Cerebellar nuclear complex (tissue), 1 donor: ENCODE measurements at places on chromosomes 7 and 10.

- no peak for DNase-seq
Observed at GRCh38 chr7:100433276-100433591, 3.1 kb downstream of the PPP1R35 start.

DNA sequence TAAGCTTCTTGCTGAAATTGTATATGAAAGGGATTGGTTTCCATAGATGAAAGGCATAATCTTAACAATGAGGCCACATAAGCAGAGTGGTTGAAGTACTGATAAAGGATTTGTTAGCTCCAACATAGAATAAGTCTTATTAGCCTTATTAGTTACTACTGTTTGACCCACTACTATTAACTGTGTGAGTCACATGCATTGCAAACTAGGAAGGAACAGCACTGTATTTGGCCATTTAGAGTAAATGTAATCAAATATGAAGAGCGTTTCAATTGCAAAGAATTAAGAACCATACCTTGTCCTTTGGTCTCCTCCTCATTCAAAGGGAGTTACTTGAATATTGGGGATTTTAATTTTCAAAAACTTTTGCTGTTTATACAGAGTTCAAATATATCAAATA lies 428.9 kb downstream of the MDFIC start:
- DNase-seq = no peak

GRCh38 chr7:98913612-98914011 lies 35.3 kb downstream of the TRRAP start:
- DNase-seq = no peak

GRCh38 chr10:68419376-68419775 lies 12.3 kb upstream of the RUFY2 start:
- DNase-seq = no peak

DNA sequence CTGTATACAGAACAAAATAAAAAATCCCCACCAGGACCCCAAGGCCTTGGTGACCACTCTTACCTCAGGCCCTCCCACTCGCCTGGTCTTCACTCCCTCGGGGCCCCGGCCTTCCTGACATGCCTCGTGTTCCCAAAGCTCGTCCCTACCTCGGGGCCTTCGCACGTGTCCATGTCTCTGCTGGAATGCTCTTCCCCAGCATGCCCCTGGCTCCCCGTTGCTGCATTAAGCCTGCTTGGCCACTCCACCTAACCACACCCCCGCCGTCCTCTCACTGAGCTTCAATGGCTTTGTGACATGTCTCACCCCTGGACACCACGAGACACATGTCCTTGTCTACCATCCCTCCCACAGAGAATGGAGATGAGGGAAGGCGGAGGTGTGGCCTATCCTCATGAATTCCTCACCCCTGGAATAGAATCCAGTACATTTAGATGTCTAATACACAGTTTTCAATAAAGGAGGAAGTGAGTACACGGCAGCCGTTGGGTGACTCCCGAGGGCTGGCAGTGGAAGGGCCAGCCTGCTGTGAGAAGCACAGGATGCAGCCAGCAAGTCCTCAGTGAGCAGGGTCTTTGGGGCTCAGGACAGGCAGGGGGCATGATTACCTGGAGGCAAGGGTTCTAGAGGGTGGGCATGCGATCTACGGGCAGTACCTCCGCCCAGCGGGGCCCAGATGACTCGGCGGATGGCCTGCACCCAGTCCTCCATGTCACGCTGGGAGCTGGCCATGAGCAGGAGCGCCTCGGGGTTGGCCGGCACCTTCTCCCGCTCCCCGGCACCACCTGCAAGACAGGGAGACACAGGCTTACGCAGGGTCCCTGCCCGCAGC lies 125.7 kb downstream of the ARHGAP22 start:
- DNase-seq = no peak

GRCh38 chr7:50317221-50317678 lies 12.7 kb downstream of the IKZF1 start:
- DNase-seq = no peak
